Adrenal gland (tissue), 19 donors: ENCODE measurements at places on chromosomes 2 and 18. TPM values are rescaled to one million over a fixed set of nuclear protein-coding genes. Genes with fewer than 3 reads are reported as not detected.

- DNase-seq: no peak
Measured at GRCh38 chr2:204913854-204914464, 368.7 kb downstream of the PARD3B start.

Gene AFF3
- 1.1 TPM for polyA plus RNA-seq

Gene WNT10A
- 0.07 TPM for polyA plus RNA-seq

Gene FER1L5
- polyA plus RNA-seq: 0.32 TPM

- no peak for DNase-seq
Measured at GRCh38 chr2:27915874-27916273, 25.3 kb downstream of the BABAM2 start.

GRCh38 chr2:147547440-147547839 lies 297.4 kb upstream of the ACVR2A start:
- no peak for DNase-seq

- no peak for DNase-seq
Measured at GRCh38 chr2:33121925-33122324, 175.2 kb downstream of the LTBP1 start.

Gene PAIP2B
- polyA plus RNA-seq: 1.0 TPM

GRCh38 chr2:121018136-121019061 lies 266.6 kb downstream of the TFCP2L1 start:
- DNase-seq: peak; percentile 22

DNA sequence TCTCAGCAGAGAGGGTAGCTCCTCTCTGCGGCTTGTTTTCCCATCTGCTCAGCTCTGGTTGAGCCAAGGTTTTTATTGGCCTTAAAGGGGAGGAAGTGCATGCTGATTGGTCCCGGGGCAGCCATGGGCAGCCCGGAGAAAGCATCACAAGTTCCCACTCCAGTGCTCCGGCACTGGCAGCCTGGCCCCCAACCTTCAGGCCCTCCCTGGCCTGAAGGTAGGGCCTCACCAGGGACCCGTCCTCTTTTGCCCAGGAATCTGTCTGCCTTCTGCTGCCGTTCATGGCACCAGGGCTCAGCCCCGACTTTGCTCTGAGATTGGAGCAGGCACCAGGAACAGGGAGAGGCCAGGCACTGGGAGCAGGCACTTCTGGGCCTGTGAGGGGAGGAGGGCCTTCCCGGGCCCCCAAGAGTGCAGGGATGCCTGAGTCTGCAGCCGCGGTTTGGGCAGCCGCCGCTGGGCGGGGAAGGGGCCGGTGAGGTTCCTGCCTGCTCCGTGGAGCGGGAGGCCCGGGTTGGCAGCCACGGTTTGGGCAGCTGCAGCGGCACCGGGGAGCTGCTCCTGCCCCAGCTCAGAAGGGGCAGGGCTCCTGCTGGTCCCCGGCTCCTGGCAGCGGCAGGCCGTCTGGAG lies 17.5 kb upstream of the ILKAP start:
- no peak for DNase-seq

DNA sequence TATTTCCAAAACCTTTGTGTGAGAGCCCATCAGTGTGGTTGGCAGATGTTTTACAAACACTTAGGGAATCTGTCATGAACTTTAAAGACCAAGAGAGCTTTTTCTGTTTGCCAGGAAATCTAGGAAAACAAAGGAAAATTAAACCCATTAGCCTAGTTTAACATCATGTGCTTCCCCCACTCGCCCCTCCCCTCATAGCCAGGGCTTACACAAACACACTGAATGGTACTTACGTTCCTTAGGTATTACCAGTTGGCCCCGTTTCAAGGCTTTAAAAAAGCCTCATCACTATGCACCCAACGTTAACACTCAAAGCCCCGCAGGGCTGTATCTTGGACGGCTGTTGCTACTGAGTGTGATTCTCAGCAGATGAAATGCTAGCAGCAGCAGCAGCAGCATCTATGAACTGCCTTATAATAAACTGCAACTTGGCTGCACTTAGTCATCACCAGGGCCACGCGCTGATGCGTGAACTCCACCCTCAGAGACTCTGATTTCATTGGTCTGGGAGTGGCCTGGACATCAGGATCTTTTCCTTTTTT lies 20.1 kb upstream of the TTC39C start:
- peak; percentile 48 for DNase-seq

Gene ADD2
- polyA plus RNA-seq: 0.72 TPM

Gene RGPD3
- polyA plus RNA-seq: 0.15 TPM

DNA sequence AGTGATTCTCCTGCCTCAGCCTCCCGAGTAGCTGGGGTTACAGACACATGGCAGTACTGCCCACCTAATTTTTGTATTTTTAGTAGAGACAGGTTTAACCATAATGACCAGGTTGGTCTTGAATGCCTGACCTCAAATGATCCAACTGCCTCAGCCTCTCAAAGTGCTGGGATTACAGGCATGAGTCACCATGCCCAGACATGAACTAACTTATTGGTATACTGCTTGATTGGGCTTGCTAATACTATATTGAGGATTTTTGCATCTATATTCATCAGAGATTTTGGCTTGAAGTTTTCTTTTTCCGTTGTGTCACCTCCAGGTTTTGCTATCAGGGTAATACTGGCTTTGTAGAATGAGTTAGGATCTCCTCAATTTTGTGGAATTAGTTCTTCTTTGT lies 706.1 kb upstream of the HS6ST1 start:
- DNase-seq: no peak

Gene CFAP53
- 2.8 TPM for polyA plus RNA-seq

GRCh38 chr2:24365051-24365450 lies 4.7 kb upstream of the ITSN2 start:
- peak; percentile 52 for DNase-seq

- DNase-seq: peak; percentile 80
Measured at GRCh38 chr2:215921895-215922294, 91.5 kb downstream of the MREG start.

GRCh38 chr2:174046172-174046571 lies 81.0 kb upstream of the SP3 start:
- DNase-seq: no peak

Gene ANKRD29
- 7.6 TPM for polyA plus RNA-seq

DNA sequence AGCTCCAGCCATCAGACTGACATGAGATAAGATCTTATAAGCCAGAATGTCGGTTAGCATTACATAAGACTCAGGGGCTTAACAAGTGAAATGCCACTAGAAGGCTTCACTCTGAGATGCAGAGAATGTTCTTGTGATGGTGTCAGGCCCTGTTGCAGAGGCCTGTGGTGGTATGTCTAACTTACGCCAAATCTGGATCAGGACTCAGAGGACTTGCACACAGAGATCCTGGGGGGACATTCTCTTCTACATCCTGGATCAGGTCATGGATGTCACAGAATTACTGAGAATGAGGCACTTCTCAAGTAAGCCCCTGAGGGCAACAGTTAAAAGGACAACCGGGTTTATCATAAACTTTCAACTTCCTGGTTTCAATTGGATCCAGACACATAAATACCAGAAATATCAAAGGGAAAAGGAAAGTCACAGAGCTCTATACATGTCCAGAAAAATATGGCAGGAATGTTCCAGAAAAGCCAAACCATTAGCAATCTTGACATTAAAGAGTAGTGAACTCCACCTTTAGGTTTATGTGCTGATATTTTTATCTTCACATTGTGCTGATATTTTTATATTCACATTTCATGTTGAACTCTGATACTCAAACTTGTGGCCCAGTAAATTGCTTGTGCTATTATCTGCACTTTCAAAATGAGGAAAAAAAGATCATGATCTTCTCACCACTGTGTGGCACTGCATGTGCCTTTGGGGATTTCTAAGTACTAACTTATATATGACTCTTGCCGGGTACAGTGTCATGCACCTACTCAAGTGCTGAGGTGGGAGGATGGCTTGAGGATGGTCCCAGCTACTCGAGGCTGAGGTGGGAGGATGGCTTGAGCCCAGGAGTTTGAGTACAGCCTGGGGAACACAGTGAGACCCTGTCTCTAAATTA lies 137.5 kb upstream of the RNF152 start:
- no peak for DNase-seq

DNA sequence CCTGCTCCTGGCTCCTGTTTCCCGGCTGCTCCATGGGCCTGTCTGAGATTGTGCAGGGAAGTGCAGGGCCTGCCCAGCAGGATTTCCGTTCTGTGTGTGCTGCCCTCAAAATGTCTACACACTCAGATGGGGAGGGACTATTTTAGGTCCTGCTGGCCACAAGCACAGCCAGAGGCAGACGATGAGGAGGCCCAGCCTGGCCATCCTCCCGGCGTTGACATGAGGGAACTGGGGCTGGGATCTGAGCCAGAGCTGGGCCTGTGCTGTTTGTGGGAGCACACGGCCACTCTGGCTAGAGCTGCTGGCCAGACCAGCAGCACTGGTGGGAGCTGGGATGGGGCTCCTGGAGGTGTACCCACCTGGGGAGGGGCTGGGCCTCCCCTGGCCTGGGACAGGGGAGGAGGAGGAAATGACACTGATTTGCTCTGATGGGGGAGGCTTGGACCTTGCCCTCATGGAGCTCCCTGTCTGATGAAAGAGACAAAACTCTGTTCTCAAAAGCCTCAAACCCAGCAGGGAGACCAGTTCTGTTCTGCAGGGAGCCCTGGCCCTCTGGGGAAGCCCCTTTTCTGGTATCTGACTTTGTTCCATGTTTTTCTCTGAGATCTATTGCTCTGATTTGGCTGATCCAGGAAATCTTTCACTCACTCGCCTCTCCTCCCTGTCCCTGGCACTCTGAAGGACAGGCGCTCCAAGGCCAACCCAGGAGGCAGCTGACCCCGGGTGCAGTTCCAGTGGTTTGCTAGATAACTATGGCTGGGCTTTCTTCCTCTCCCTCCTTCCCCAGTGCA lies 161.8 kb downstream of the DYSF start:
- DNase-seq: peak; percentile 84

Gene CAPN13
- 0.32 TPM for polyA plus RNA-seq

GRCh38 chr2:54042897-54043620 lies 72.3 kb upstream of the PSME4 start:
- DNase-seq: no peak

GRCh38 chr2:205714058-205714776 lies 31.9 kb downstream of the NRP2 start:
- DNase-seq: no peak

DNA sequence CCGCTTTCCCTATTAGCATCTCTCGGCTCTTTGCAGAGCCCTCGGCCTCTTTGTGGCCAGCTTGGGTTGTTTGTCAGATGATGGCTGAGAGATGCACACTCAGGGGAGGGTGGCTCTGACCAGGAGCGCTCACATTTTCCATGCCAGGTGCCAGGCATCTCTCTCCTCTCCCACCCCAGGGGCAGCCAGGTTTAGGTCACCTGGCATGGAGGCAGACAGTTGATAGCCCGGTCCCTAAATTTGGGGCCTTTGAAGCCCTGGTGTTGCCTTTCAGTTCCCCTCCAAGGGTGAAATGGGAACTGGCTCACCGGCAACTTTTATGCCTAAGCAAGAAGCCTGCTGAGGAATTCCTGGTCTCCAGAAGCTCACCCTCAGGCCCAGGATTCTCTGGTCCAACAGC lies 19.1 kb downstream of the LBH start:
- DNase-seq: no peak

- no peak for DNase-seq
Measured at GRCh38 chr2:231627384-231628120, 34.9 kb downstream of the TEX44 start.

DNA sequence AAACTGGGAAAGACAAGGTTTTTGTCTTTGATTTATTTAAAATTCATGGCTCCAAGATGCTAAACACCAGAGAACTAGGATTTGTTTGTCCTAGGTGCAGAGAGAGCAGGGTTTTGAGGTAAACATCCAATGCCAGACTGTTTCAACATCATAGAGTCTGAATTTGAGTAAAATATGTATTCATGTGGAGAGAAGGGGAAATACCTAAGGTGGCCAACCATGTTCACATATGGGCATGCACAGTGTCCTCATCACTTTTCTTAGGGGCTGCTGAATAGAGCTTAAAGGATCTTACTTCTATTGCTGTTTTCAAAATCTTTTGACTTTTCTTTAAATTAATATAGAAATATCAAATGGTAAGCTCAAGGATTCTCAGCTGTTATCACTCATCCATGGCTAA lies 287.0 kb upstream of the CCDC68 start:
- DNase-seq: no peak

GRCh38 chr2:241003047-241003360 lies 4.6 kb downstream of the SNED1 start:
- no peak for DNase-seq

DNA sequence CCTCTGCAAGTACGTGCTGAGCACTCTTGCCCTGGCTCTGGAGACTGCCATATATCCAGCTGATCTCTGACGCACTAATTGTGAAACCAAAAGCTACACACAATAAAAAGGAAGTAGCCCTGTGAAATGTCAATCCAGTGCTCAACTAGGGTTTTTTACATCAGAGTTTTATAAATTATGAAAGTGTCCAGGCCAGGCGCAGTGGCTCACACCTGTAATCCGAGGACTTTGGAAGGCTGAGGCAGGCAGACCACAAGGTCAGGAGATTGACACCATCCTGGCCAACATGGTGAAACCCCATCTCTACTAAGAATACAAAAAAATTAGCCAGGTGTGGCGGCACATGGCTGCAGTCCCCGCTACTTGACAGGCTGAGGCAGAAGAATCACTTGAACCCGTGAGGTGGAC lies 24.5 kb upstream of the PEX13 start:
- no peak for DNase-seq

DNA sequence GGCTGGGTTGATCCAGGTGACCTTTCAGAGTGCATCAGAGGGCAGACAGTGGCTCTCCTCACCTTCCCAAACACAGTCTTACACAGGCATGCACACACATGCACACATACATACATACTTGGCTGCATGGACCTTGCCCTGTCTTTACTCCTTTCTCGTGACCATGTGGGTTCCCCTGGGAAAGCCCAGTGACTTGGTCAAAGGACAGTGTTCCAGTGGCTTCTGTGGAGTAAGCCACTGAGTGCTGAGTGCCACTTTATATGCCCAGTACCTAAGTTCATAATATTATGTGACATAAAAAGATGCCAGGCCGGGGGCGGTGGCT lies 249.4 kb downstream of the MYCN start:
- no peak for DNase-seq

Gene ITGA4
- polyA plus RNA-seq: 0.37 TPM

GRCh38 chr18:70233974-70234373 lies 28.5 kb upstream of the RTTN start:
- DNase-seq: no peak

- DNase-seq: no peak
Measured at GRCh38 chr18:67577386-67577785, 60.9 kb upstream of the DSEL start.

Gene RANBP2
- 48.9 TPM for polyA plus RNA-seq

- no peak for DNase-seq
Measured at GRCh38 chr2:64501946-64502345, 22.2 kb upstream of the AFTPH start.

GRCh38 chr2:11933854-11934253 lies 187.4 kb downstream of the LPIN1 start:
- DNase-seq: no peak

DNA sequence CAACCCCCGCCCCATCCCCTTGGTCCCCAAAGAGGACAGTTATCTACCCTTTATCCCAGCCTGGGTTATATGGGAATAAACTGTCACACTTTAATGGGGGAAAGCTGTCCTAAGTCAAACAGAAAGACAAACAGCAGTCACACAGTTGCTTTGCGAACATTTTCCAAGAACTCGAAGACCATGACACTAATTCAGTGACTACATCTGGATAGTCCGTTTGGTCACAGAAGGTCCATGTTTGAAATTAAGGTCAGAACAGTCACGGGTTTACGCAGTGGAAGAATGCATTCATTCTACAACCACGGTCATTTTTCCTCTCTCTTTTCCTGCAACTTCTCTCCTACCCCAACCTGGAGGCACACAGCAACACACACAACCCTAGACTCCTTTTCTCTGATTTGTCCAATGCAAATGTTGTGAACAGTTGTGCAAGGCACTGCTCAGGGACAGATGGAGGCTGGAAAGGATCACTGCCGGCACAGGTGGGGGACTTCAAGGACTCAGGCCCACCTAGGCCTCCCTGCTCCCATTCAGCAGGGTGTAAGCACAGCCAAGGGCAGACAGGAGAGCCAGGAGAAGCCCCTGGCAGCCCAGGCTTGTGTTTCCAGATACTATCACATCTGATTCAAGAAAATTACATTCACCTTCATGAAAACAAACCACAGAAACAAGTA lies 39.9 kb downstream of the ZNF516 start:
- DNase-seq: peak; percentile 15
